Substantia nigra (tissue), 51 donors: ENCODE measurements at places on chromosomes 4 and X.

DNA sequence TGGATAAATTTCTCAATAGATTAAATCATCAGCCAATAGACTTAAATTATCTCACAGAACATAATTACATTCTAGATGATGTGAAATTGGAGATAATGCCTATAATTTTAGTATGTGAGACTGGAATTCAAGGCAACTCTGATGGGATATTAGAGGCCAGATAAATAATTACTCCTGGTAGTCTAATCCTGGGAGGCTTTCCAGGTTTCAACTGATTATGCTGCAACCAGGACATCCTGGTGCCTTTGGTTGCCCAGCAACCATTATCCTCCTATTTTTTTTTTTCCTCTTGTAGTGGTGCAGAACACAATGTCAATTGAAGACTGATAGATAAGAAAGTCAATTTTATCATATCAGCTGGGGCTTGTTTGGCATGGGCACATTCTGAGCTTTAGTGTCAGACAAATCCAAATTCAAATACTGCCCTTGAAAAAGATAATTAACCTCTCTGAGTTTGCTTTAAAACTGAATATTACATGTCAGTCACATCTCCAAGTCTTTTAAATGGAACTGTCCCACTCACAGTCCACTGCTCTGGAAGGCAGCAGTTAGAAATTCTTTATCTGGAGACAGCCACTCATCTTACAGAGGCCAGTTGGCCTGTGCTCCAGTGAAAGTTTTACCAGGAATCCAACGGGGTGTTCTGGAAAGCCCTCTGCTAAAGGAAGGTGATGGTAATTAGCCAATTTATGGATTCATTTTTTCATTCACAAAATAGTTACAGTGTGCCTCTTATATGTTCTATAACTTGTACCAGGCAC lies 95.3 kb upstream of the GUCY1A1 start:
- no peak for DNase-seq

- no peak for DNase-seq
Measured at GRCh38 chr4:62490635-62491034, 1290.5 kb downstream of the ADGRL3 start.

GRCh38 chrX:72123471-72124185 lies 8.1 kb downstream of the RTL5 start:
- no peak for DNase-seq

DNA sequence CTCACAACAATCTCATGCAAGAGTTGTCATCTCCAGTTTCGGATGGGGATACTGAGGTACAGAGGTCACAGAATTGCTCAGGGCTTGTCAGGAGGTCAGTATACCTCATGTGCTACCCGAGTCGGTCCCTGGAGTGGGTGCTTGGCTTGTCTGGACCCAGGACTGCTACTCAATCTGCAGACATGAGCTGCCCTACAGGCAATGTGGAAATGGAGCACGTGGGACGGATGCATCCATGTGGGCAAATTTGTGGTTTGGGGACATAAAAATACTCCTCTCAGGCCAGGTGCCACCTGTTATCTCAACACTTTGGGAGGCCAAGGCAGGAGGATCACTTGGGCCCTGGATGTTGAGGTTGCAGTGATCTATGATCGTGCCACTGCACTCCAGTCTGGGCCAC lies 15.8 kb downstream of the USP11 start:
- no peak for DNase-seq

DNA sequence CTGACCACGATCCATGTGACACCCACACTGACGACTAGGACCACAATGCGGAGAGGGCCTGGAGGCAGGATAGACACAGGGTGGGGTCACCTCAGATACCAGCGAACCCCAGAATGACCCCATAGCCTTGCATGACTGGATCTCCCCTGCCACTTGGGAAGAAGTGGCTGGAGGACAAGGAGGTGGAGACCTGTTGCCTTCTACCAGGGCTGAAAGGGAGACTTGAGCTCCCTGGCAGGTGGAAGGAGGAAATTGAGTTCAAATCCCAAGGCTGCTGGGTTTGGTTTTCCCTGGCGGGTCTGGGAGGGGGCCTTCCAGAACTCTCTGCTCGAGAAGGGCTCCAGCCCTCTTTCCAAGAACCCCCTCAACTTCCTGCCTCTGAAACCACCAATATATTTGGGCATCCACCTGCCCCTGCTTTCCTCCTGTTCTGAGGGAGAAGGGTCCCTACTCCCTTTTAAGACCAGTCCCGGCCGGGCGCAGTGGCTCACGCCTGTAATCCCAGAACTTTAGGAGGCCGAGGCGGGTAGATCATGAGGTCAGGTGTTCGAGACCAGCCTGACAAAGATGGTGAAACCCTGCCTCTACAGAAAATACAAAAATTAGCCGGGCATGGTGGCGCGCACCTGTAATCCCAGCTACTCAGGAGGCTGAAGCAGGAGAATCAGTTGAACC lies 3.0 kb downstream of the FAM3A start:
- DNase-seq, result no peak

DNA sequence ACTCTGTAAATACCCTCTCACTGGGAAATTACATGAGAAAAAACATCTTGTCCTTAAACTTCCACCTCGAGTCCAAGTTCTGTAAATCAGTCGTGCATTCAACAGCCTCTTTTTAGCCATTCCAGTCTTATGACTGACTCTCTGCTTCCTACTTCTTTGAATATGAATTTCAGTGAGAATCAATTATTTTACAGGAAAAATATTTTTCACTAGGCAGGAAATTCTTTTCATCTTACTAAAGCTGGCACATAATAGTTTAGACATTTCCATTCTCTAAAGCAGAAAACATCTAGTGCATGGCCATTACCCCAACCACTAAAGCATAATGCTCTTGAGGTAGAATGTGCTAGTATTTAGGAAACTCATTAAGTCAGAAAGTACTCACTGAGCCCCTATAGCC lies 565.7 kb upstream of the FAT1 start:
- DNase-seq, result no peak

DNA sequence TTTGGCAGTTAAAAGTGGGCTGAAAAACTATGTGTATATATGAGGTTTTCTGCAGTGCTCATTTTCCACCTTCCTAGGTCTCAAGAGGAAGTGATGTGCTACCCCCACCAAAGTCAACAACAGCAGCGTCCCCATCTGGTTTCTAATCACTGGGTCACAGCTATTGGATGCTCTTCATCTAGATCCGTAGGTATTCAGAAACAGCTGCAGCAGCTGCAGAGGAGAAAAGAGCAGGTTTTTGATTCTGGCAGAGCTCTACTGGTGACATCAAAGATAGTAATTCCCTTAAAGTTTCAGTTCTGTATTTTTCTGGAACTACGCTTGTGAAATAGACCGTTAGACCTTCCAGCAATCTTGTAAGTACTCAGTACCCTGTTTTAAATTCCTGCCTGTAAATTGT lies 5.8 kb upstream of the GUCY2F start:
- DNase-seq, result no peak

DNA sequence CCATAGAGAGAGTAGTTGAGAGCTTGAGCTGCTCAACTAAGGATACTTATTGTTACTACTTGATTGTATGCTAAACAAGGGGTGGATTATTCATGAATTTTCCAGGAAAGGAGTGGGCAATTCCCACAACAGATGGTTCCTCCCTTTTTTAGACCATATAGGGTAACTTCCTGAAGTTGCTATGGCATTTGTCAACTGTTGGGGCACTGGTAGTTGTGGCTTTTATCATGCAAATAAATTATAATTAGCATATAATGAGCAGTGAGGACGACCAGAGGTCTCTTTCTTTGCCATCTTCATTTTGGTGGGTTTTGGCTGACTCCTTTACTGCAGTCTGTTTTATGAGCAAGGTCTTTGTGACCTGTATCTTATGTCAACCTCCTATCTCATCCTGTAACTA lies 1403.5 kb upstream of the PABPC4L start:
- DNase-seq, result no peak

DNA sequence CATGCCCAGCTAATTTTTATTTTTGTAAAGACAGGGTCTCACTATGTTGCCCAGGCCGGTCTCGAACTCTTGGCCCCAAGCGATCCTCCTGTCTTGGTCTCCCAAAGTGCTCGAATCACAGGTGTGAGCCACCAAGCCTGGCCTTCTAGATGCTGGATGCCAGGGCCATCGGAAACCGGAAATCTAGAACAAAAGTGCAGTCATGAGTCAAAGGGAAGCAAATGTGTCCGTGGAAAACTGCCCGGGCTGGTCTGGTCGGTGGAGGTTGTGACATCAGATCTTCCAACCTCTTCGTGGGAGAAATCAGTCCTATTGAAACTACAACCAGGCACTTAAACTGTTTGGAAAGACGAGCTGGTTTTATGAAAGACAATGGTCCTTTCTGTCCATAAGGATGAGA lies 92.3 kb upstream of the SHOX start:
- no peak for DNase-seq

- no peak for DNase-seq
Measured at GRCh38 chr4:4805887-4806286, 53.6 kb upstream of the MSX1 start.

- DNase-seq, result no peak
Measured at GRCh38 chr4:129526812-129527211, 430.9 kb downstream of the C4orf33 start.

- peak; percentile 3 for DNase-seq
Measured at GRCh38 chr4:64718091-64718490, 308.8 kb upstream of the TECRL start.

DNA sequence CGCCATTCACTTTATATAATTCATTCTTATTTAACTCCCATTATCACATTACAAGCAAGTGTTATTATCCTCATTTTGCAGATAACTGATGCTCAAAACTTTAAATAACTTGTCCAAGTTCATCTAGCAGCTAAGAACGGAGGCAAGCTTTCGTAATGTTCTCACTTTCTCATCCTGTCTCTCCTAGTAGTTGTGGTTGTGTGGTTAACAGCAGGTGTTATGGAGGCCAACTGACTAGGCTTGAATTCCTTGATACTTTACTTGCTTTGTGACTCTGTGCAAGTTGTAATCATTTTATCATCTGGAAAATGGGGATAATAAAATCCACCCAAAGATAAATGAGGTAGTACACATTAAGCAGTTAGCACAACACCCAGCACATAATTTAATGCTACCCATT lies 109.9 kb upstream of the PTPN13 start:
- no peak for DNase-seq

GRCh38 chr4:87375719-87376291 lies 15.2 kb downstream of the HSD17B11 start:
- DNase-seq, result no peak

DNA sequence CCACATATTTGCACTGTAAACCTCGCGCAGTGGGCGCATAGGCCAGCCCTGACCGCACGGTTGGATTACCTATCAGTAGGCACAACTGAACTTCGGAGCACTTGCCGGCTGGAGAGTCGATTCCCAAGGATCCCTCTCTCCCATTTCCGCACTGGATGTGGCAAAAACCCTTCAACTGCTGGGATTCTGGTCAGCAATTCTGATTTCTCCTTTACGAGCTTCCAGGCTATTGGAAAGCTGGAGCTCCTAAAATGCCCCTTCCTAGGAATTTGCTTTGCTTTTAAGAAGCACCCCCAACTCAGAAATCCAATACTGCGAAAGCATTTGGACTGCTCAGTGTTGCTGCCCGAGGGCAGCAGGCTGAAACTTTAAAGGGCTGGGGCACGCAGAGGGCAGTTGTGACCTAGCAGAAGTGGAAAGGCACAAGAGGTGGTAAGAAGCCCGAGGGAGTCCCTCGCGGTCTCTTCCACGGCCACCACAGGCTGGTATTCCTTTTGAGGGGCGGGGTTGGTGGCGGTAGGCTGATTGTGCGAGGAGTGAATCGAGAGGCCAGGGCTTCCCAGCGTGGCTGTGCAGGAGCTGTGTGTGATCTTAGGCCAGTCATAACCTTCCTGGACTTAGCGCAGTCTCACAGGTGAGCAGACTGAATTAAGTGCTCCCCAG lies 1.6 kb downstream of the ZAR1 start:
- DNase-seq, result no peak

DNA sequence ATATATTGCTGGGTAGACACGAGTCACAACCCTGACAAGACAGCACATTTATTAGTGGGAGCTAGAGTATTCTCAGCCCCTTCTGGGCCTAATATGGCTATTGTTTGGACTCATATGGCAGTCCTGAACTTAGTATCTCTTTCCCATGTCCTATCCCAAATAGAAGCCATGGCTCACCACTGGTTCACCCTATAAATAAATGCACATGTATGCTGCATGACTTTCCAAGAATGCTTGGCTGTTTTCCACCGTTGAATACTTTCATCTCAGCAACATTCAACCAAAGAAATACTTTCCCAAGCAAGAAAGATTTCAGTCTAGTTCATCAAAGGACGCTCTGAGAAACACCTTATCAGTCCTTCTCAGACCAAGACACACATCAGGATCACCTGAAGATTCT lies 36.7 kb downstream of the SMPX start:
- DNase-seq, result no peak

- no peak for DNase-seq
Measured at GRCh38 chr4:100842856-100843255, 325.0 kb upstream of the EMCN start.

- no peak for DNase-seq
Measured at GRCh38 chr4:121155893-121156292, 8.2 kb downstream of the TNIP3 start.

DNA sequence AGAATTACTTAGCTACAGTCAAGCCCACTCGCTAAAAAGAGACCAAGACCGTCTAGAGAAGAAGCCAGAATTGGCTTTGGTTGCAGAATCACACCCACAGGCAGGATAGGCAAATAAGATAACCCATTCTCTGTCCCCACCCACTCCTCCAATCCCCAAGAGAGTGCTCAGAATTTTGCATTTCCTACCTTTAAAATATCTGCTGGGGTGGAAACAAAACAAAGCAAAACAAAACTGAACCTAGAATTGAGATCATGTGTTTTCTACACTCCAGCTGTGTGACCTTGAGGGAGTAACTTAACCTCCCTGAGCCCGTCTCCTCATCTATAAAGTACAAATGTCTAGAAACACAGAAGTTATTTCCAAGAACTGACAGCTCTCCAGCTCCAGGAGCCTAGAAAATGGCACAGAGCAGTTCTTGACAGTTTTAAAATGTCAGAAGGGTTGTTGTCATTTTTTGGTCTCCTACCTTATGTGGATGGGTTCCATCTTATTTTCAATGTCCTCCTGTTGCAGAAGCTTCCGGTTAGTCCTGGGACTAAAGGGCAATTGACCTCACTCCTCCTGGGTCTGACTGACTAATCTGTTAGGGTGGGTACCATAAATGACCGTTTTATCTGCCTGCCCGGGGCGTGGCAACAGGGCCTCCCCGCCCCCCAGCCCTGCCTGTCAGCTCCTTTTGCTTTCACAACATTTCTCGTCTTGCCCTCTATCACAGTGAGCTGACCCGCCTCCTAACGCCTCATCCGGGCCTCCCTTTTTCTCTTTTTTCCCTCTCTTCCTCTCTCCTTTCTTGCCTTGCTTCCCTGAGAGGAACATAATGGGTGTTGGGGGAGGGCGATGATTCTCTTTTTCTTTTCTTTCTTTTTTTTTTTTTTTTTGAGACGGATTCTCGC lies 114.0 kb downstream of the RBM47 start:
- no peak for DNase-seq
